ENCODE measurements at places on chromosomes 3 and 15.

DNA sequence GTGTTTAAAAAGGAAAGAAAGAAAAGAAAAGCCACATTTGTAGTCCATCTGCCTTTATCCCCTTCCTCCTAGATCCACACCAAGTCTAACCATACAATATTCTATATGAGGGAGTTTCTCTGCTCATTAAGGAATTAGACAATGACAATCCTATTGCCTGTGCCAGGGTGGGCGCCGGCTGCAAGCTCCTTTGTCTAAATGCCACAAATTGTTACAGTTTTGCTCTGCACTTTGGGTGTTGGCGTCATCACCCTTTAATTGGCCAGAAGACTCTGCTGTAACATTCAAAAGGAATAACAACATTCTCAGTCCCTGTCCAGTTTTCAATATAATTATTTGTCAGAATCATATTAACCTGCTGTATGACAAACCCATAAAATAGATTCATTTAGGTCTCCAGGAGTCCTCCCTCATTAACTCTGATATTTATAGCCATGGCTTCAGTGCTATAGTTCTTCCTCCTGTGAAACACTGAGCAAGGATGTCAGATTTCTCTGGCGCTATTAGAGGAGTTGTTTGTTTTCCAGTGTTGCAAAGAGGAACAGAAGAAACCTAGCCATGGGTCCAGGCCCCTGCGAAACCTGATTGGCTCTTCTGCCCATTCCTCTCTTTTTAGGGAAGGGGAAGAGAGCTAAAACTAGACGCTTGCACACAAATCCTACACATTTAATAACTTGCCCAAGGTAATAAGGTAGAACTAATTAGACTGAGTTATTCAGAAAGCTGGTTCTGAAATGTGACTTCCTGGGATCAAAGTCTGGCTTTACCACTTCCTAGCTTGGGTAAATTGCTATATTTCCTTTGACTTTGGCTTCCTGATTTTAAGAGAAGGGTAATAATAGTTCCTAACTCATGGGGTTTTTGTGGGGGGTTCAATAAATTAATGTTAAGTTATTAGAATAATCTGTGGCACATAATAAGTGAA lies 112.4 kb downstream of the CD47 start:
- DNase-seq = no peak

- no peak for DNase-seq
Measured at GRCh38 chr15:65195548-65195923, 10.4 kb upstream of the CLPX start.

GRCh38 chr15:69067296-69067695 lies 52.8 kb downstream of the NOX5 start:
- no peak for DNase-seq

GRCh38 chr3:191356631-191357439 lies 26.5 kb upstream of the UTS2B start:
- no peak for DNase-seq

- DNase-seq = no peak
Measured at GRCh38 chr3:67017211-67017610, 19.1 kb downstream of the KBTBD8 start.

DNA sequence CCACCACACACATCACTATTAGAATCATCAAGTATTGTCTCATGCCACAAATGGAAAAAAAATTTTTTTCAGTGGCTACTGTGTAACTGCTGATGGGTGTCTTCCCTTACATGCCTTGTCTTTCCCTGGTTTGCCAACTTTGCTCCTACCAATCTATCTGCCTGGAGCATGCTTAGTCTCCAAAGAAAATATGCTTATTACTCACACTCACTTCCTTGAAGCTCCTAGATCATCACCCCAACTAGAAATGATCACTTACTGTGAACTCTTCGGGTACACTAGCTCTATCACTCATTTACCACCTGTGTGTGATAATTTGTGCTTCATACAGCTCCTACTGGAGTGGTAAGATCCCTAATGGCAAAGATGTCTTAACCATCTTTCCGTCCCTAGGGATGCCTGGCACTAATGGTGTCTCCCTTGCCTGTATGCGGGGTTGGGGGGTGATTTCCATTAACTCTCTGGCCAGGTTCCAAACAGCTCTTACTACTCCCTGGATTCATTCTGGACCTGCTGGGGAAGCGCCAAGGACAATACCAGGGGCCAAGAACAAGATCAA lies 799 bp downstream of the VPS33B start:
- DNase-seq = peak; percentile 86

GRCh38 chr3:135448520-135448919 lies 517.0 kb upstream of the PPP2R3A start:
- DNase-seq = no peak

- no peak for DNase-seq
Measured at GRCh38 chr3:46881596-46882376, 4.3 kb downstream of the PTH1R start.

Measured in RKO (cell line).